Occipital lobe (tissue), 3 donors: ENCODE measurements at places on chromosomes 6 and 20. TPM values are rescaled to one million over a fixed set of nuclear protein-coding genes. Genes with fewer than 3 reads are reported as not detected.

ZNF391 gene
- 3.7 TPM for total RNA-seq

PIM1 gene
- 22.8 TPM for total RNA-seq

MYLK2 gene
- total RNA-seq, result 0.78 TPM

BMP7 gene
- total RNA-seq, result 8.7 TPM

REM1 gene
- not detected for total RNA-seq

LINC00237 gene
- 2.0 TPM for total RNA-seq

MTO1 gene
- 17.3 TPM for total RNA-seq

COL11A2 gene
- 0.94 TPM for total RNA-seq
